AG09309 (cell line): ENCODE measurements at places on chromosomes 1 and 21.

- DNase-seq: no peak
Observed at GRCh38 chr21:26085127-26085526, 85.4 kb downstream of the APP start.

- DNase-seq: no peak
Observed at GRCh38 chr1:205626216-205626615, 5.6 kb downstream of the ELK4 start.

DNA sequence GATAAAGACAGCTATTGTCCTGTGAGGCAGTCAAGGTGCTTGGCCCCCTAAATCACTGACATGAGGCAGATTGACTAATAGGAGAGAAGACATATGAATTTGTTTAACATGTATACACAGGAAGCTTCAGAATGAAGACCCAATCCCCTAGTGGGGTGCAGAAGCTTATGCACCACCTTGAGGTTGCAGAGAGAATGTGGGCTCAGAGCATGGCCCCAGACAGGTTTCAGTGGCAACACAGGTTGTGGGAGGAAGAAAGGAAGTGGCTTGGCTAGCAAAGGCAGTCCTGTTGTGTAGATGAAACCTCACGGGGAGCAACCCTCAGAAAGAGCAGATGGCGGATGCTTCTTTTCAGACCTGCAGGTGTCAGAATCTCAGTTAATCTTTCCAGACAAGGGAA, 37.0 kb upstream of the PARP1 start:
- DNase-seq: no peak

- DNase-seq: peak; percentile 97
Observed at GRCh38 chr1:240190881-240191401, 99.3 kb downstream of the FMN2 start.

DNA sequence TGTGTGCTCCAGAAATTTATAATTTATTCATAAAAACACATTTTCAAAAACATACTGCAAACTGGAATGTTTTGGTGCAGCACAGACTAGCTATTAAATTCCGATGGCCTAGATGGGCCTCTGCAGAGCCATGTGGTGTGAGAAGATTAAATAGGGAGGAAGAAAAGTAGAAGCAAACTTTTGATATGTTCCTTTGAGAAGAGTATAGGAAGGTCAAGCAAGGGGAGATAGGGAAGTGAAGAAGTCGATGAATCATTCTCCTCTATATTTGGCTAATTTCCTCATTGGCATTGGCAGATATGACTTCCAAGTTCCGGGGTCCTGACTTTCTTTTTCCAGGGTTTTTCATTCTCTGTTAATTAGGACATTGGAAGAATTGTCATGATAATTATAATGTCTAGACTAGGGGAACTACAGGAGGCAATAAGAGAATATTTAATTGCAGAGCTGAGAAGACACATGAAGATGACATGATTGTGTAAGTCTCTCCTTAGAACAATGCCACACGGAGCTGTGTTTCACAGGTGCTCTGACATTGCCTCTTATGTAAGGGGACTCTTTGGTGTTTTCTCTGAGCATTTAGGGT, 19.3 kb upstream of the ZNF326 start:
- DNase-seq: no peak

DNA sequence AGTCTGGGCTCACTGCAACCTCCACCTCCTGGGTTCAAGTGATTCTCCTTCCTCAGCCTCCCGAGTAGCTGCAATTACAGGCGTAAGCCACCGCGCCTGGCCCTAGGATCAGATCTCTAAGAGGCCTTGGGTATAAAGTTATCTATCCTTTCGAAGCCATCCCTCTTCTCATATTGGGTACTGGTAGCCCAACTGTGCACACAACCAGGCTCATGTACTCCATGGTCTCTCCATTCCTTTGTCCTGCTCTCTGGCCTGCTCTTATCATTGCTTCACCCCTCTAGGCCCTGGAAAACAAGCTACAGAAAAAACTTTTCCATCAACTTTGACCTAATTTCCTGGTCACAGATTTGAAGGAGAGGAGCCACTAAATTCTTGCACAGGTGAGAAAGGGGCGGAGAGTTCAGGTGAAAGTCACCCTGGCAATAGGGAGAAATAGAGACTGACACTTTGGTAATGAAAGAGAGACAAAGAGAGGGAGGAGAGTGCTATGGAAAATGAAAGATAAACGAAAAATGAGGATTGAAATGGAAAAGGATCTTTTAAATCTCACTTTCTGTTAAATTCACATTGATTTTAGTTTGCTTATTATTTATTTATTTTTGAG, 6.0 kb downstream of the TXNIP start:
- no peak for DNase-seq

DNA sequence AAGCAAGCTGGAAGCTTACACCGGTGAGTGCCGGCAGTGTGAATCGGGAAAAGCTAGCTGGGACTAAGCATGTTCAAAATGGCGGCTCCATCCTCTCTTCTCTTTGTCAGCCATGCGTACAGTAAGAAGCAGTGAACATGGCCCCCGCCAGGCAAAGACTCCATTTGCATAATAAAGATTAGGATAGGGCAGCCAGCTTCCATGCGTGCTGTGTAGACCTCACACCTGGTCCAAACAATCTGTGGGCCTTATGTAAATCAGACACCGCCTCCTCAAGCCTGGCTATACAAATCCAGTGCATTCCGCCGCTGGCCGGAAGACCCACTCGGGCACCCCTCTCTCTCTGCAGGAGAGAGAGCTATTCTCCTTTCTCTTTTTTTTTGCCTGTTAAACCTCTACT, 150.3 kb downstream of the TIAM1 start:
- no peak for DNase-seq

DNA sequence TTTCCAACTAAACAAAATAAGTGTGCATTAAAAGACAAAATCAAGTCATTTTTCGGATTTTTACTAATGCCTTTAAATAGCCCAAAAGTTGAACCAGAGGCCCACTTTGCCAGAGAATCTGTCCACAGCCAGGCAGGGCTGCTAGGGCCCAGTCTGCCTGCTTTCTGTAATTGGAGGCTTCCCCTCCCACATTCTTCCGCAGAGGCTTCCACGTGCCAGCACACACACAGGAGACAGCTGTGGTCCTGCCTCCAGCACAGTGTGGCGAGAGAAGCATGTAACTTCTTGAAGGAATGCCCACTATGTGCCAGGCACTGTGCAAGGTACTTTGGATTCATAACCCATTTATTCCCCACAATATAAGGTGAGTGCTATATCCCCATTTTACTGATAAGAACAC, 11.3 kb upstream of the PDZK1IP1 start:
- DNase-seq: no peak

DNA sequence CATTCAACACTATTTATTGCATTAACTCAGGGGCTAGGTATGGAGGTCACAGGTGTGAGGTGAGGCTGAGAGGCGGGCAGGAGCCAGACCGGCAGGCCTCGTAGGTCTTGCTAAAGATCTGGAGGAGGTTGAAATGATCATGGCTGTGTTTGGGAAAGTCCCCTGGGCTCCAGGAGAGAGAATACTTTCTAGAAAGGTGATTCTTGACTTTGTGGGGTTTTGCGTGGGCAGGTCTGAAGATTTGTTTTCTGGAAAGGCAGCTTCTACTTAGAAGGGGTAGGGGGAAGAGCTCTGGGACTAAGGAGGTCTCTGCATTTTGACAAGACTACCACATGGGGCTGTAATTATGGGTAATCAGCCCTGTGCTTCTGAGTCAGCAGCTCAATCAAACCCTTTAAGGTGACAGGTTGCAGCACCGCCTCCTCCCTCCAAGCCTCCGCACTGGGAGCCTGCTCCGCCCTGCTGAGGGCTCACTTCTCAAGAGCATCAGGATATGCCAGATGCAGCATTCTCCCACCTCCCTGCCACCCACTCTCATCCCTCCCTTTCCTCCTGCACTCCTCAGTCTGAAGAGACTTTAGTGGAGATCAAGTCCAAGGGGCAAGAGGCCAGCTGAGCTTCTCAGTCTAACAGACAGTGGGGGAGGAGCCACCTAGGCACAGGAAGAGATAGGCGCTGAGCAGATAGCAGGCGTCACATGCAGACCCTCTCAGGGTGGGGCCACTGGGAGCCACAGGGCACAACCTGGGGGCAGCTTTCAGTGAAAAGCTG, 30.5 kb downstream of the SLC30A1 start:
- no peak for DNase-seq

GRCh38 chr1:90613371-90613770, 103.7 kb downstream of the BARHL2 start:
- DNase-seq: no peak

GRCh38 chr1:243916160-243916559, 66.1 kb upstream of the AKT3 start:
- DNase-seq: no peak

- no peak for DNase-seq
Observed at GRCh38 chr1:172142324-172142723, 278.2 kb upstream of the C1orf105 start.

DNA sequence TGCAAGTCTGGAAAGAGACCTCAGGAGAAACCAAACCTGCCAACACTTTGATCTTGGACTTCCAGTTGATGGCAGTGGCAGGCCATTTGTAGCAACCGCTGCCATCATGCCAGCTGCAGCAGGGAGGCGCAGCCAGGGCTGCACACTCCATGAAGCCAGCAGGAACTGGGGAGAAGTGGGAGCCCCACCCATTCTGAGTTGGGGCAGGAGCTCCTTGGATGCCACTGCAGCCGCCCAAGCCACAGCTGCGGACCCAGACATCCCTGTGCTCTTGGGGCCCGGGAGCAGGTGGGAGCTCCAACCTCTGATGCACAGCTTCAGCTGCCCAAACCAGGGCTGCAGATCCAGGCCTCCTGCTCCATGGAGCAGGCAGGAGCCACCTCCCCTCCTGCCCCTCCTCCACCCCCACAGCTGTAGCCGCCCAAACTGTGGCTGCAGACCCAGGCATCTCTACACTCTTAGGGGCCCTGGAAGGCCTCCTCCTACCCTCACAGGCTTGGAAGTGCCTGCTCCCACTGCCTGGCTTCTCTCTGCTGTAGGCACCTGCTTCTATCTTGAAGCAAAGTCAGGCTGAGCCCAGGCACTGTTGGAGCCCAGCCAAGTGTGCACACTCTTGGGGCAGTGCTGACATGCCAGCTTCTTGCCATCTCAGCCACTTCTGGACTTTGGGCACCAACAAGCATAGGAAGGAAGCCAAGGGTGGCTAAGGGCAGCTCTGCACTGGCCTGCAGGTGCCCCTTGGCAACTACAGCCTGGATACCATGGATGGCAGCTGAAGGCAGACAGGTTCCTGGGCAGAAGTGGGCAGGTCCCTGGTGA, 20.0 kb upstream of the DISP1 start:
- DNase-seq: no peak

DNA sequence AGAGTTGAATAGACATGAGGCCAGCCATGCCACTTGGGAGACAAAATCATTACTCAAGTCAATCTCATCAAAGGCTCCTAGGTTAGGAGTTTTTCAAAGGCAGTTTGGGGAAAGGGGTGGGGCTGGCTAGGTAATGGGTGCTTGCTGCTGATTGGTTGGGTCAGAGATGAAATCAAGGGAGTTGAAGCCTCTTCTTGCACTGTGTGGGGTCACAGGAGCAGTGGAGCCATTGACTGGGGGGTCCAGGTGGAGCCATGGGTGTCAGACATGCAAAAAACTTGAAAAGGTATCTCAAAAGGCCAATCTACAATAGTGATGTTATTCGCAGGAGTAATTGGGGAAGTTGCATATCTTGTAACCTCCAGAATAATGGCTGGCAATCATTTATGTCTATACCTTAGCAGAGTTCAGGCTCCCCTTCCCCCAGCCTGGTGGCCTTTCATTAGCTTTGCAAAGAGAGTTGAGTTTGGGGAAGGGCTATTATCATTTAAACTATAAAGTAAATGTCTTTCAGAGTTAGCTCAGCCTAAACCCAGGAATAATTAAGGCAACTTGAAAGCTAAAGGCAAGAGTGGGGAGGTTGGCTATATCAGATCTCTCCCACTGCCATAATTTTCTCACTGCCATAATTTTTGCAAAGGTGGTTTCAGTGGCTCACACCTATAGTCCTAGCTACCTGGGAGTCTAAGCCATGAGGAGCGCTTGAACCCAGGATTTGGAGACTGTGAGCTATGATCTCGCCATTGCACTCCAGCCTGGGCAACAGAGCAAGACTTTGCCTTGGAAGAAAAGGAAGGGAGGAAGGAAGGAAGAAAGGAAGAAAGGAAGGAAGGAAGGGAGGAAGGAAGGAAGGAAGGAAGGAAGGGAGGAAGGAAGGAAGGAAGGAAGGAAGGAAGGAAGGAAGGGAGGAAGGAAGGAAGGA, 7.8 kb upstream of the PINK1 start:
- DNase-seq: no peak

DNA sequence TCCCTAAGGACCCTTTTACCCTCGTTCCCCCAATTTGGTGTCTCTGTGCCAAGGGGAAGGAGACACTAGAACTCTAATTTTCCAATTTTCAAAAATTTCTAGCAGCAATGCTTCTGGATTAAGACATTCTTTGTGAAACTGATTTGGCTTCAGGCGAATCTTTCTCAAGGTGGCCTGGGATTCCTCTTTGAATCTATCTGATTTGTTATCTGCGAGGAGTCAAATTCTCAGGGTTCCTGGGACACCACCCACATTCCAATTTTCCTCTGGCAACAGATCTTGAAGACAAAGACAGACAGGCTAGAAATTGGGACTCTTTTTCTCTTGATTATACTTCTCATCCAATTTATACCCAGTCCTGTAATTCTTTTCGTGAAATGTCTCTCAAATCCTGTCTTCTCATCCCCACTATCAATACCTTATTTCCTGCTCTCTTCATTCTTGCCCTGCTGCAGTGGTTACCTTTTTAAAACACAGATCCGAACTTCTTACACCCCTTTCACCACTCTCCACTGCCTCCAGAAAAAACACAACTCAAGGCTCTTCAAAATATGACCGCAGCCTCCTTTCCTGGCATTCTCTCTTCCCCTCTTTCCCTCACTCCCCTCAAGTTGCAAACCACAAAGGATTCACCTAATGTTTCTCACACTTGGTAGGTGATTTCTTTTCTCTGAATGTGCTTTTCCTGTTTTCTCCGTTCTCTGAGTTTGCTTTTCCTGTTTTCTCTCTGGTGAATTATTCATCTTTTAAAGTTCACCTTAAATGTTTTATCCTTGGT, 2.7 kb upstream of the MPZL1 start:
- DNase-seq: no peak

- no peak for DNase-seq
Observed at GRCh38 chr21:42807938-42808613, 71.3 kb downstream of the WDR4 start.

DNA sequence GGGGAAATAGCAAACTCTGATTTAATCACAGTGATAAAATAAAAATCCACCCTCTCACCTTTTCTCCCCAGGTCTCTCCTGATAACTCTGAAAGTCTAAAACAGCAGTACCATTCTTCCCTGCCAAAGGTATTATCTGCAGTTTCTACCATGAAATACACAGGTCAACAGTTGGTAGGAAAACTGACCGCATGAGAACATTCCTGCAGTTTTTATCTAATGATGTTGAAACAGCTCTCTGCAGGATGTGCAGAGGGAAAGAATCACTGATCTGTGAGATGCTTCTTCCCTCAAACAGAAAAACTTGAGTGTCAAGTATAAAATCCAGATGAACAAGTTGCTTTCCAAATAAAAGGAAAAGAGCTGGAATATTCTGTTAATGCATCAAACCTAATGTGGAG, 39.1 kb downstream of the KCNJ6 start:
- DNase-seq: no peak

DNA sequence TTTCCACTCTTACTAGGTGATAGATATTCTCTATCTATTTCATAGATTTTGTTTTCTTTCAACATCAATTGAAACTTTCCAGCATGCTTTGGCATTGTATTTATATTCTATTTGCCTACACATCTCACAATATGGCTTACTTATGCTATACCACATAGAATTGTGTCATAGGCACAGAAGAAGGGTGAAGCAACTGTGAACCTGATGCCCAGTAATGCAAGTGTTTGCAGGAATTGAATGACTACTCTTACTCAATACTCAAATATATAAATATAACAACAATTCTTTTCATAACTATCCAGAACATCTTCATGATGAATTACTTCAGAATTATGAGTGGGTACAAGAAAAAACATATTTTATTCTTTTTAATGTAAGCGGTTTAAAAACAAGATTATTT, 165.9 kb downstream of the PTBP2 start:
- DNase-seq: no peak
